ENCODE measurements at places on chromosomes 4 and X. TPM values are rescaled to one million over a fixed set of nuclear protein-coding genes. Genes with fewer than 3 reads are reported as not detected.
A peak's percentile ranks its signal among the peaks of the same experiment; 100 is the strongest.

Gene POU4F2
- not detected for total RNA-seq

Gene HPGDS
- not detected for total RNA-seq

Gene SLC4A4
- total RNA-seq = 0.06 TPM

GRCh38 chr4:153651587-153651986, 32.5 kb upstream of the TLR2 start:
- no peaks in the 10 kb centered on the region for H3K27me3 ChIP-seq
- H3K4me1 ChIP-seq = peaks cover 25% of the 10 kb centered on the region
- H3K4me3 ChIP-seq = peak overlapping the region; percentile 11
- peak; percentile 23 for DNase-seq
- peak overlapping the region; percentile 82 for H3K27ac ChIP-seq
- H3K36me3 ChIP-seq = no peaks in the 10 kb centered on the region

DNA sequence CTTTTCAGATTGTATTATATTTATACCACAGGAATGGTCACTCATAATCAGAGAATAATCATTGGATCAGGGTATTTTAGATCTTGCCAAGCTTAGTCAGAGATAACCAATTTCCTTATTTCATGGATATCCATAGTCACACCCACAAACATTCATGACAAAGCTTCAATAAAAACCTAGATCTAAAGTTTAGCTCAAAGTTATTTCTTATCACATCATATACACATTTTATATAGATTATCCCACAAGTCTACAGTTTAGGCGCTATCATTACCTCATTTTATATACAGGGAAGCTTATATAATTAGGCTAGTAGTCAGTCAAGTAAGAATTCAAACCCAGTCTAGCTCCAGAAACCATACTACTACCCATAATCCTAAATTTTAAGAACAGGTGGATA, 82.3 kb downstream of the SLC10A7 start:
- DNase-seq = no peak
- peaks cover 10% of the 10 kb centered on the region for H3K36me3 ChIP-seq
- H3K27me3 ChIP-seq = no peaks in the 10 kb centered on the region
- no peak overlapping the region for H3K27ac ChIP-seq
- peaks cover 9% of the 10 kb centered on the region for H3K4me1 ChIP-seq
